Cerebellum (tissue), 4 donors: ENCODE measurements at places on chromosomes 5 and 9. TPM values are rescaled to one million over a fixed set of nuclear protein-coding genes. Genes with fewer than 3 reads are reported as not detected.

The C5orf63 gene
- total RNA-seq, result 7.5 TPM

- DNase-seq, result no peak
These were observed 3.3 kb downstream of the REEP5 start for GRCh38 chr5:112918679-112919078.

The TAF11L10 gene
- total RNA-seq, result not detected

The FOXD4L4 gene
- 0.45 TPM for total RNA-seq

DNA sequence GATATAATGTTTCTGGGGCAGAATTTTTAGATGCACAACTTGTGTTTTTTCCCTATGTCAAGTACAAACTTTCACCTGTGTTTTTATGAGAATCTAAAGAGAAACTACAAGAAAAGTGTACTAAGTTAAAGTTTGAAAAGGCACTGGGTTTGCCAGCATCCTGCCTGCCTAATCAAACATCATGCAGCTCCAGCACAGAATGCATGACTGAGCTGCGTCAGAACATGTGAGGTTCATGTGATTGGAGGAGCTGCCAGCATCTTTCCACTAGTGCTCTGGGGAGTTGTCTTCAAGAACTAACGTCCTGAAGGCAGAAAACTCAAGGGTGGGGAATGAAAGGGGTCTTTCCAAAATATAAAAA is 46.1 kb upstream of the RIC1 start:
- no peak for DNase-seq

DNA sequence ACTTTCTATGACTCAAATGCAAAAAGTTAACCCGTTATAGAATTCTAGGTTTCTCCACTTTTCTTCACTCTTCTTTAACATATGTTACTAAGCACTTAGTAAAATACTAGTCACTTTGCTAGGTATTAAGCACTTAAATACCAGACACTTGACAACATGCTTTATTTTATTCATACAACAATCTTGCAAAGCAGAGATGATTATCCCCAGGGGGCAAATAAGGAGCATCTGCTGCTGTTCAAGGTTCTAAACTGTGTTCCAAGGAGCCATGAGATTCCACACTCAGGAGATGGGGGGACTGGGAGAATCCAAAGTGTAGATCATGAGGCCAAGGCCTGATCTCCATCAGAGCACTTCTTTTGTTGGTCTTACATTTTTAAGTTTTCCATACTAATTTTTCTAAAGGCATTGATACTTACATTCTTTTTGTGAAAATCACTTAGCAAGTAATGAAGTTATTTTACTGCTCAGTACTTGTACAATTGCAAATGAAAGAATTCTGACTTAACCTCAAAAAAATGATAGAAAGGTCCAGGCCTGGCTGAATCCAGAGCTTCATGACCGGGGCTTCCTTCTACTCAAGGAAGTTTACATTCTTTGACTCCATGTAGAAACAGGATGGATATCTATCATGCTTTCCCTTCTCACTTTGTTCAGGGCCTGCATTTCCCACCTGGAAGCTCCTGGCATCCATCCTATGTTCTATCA is 504.4 kb upstream of the WWC1 start:
- no peak for DNase-seq

The PITX1 gene
- not detected for total RNA-seq

The LCN10 gene
- not detected for total RNA-seq

GRCh38 chr5:17180330-17180843 is 37.0 kb upstream of the BASP1 start:
- no peak for DNase-seq

- DNase-seq, result no peak
These were observed 132.8 kb upstream of the PAPPA start for GRCh38 chr9:116020801-116021200.

The HSDL2 gene
- total RNA-seq, result 25.7 TPM
